ENCODE measurements at places on chromosomes 6 and 20. TPM values are rescaled to one million over a fixed set of nuclear protein-coding genes. Genes with fewer than 3 reads are reported as not detected.

The LBP gene
- 0.15 TPM for total RNA-seq

DNA sequence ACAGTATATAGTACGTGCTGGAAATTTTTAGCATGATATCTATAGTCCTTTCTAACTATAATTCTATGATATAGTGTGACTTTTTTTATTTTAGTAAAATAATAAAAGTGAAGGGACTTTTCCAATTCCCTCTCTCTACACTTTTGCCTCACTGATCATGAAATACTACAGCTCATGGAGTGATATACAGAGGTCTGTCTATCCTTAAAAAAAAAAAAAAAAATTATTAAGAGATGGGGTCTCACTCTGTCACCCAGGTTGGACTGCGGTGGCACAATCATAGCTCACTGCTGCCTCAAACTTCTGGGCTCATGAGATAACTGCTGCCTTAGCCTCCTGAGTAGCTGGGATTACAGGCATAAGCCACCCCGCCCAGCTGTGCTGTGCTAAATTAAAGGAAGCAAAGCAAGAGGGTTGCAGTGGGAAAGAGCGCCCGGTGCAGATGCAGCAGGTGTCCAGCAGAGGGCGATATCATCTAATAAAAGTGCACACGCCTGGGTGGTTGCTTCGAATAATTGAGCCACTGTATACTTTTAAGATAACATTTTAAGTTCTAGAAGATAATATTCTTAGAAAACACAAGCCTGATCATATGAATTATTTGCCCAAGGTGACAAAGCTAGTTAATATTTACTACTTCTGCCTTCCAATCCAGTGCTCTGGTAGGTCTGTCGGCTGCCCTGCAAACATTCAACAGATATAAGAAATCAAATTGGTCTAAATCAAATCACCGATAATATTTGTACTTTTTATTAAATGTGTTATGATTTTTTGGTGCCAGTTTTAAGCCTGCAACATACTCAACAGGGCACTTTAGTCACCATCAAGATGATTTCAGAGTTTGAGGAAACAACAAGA, 94.9 kb upstream of the NT5E start:
- H3K27ac ChIP-seq = no peak overlapping the region
- H3K4me3 ChIP-seq = no peak overlapping the region
- DNase-seq = peak; percentile 75
- no peaks in the 10 kb centered on the region for H3K4me1 ChIP-seq
- no peaks in the 10 kb centered on the region for H3K36me3 ChIP-seq

The TBCC gene
- total RNA-seq = 25.7 TPM

DNA sequence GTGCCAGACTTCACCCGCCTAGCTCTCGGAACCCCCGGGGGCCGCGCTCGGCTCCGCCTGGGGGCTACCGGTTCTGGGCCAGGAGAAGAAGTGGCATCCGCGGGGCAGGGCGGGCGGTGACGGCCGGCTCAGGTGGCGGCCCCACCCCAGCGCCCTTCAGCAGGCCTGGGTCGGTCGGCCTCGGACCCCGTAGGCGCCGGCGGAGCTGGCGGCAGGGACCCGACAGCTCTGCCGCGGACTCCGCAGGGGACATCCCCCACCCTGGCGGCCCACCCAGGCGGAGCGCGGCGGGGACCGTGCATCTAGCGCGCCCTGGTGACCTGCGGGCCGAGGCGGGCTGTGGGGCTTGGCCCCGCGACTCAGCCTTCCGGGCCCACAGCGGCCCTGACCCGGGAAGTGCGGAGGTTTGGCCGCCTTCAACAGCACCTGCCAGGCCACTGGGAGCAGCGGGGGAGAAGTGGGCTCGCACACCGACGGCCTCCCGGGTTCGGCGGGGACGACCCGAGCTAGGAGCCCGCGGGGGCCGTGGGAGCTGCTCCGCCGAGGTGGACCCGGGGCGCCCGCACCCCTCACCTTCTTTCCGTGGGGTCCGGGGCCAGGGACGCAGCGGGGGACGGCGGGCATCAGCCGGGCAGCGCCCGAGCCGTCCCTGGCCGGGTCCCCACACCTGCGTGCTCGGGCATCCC, 87.1 kb downstream of the TMEM242 start:
- H3K27me3 ChIP-seq = no peaks in the 10 kb centered on the region
- no peak overlapping the region for H3K27ac ChIP-seq
- H3K4me1 ChIP-seq = no peaks in the 10 kb centered on the region
- peak overlapping the region; percentile 27 for H3K4me3 ChIP-seq
- no peak for DNase-seq

DNA sequence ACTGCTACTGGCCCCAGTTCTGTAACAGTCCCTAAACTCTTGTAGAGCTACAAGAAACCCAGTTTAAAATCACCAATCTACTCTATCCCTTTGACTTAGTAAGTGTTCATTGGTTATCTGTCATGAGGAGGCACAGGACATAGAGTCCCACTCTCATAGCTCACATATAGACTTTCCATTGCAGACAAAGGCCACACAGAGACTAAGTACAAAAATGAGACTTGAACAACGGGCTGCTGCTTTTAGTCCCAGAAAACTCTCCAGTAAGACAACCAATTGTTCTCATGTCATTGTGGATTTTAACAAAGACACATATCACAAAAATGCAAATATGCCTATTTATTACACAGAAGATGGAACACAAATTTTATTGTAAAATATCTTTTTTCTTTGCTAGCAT, 197.4 kb downstream of the PTPRK start:
- no peak for DNase-seq
- no peak overlapping the region for H3K27ac ChIP-seq
- no peaks in the 10 kb centered on the region for H3K27me3 ChIP-seq
- H3K4me3 ChIP-seq = no peak overlapping the region

- no peak for DNase-seq
- H3K36me3 ChIP-seq = no peaks in the 10 kb centered on the region
- no peak overlapping the region for H3K27ac ChIP-seq
- H3K4me3 ChIP-seq = no peak overlapping the region
- peaks cover under 1% of the 10 kb centered on the region for H3K27me3 ChIP-seq
Measured at GRCh38 chr20:53214392-53214791, 242.2 kb downstream of the TSHZ2 start.

The HLA-DOB gene
- total RNA-seq = 0.39 TPM

Data from Panc1 (cell line).